ENCODE measurements at places on chromosomes 16 and 17.

- DNase-seq: no peak
Measured at GRCh38 chr16:65716737-65717700, 595.2 kb upstream of the CDH11 start.

DNA sequence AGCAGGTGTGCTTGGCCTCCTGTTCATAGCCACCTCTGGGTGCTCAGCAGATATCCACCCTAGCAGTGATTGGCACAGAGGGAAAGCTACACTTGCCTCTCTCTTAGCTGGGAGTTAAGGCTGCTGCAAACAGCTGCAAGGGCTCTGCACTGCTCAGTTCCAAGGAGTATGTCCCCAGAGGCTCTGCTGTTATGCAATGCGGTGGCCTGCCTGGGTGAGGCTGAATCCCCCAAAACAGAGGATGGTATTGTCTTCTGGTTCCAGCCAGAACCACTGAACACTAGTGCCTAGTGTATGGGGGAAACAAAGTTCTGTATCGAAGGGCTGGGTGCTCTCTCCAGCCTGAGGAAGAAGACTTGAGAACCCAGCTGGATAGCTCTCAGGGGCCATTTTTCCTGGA is 16.8 kb downstream of the TMEM94 start:
- DNase-seq: no peak

DNA sequence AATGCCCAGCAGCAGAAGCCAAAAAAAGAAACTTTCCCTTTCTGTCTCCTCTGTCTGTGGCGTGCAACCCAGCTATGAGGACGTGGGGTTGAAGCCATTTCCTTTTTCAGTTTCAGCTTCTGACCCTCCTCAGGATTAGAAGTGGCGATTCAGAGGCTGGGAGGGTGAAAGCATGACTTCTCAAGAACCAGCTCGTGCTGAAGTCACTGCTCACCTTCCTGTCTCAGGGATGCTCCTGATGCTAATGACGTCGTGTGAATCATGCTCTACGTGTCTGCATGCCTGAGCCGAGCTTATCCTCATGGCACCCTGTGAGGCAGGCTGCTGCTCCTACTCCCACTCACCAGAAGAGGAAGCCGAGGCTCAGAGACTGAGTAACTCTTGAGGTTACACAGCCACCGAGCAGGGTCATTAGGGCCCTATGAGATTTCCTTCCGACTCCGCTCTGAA is 5.7 kb upstream of the LPO start:
- DNase-seq: peak; percentile 80

DNA sequence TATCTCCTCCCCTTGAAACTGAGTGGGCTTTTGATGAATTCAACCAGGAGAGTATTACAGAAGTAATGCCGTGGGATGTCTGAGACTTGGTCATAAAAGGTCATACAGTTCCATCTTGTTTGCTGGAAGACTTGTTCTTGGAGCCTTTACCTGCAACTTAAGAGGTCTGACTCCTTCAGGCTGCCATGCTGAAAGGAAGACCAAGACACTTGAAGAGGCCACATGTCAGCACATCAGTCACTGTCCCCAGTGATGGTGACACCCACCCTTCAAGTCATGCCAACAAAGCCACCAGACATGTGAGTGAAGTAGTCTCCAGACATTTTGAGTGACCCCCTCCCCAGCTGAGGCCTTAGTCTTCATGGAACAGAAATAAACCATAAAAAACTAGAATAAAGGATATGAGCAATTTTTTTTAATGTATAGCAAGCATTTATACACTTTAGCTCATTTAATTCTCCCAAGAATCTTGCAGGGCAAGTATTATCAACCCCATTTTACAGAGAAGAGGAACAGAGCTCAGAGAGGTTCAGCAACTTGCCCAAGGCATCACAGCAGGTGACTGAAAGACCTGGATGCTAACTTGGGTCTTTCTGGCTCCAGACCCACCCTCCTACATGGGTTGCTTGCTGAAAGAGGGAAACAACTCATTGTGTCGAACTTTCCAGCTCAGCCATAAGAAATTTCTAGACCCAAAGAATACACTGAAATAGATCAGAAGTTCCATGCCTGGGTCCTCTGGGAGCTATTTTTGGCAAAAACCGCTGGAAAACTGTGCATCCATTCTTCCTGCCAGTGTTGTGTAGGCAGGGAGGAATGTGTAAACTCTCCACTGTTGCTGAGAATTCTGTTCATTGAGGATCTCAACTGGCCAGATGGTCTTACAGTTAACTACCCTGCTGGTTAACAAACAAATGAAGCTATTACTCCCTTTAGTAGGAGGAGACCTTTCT is 38.1 kb downstream of the SOCS1 start:
- no peak for DNase-seq

DNA sequence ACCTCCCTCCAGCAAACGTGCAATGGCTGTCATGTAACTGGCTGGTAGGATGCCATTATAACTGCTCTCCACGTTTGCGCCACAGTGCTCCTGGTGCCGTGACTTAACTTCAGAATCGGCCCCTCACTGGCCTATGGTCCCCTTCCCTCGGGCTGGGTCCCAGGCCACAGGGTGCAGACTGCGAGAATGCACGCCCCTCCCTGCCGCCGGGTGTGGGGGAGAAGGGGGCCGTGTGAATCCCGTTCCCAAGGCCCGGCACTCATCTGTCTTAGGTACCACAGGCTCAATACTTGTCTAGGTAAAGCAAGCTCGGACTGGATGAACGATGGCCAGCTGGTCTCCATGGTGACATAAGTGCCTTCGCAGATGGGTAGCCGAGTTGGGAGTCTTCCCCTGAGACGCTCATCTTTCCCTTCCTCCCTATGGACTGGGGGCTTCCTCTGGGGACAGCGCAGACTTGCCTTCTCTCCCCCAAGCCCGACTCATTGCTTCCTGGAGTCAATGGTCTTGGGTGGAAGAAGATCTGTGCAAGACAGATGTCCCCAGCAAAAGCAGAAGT is 37.8 kb downstream of the TIMM22 start:
- DNase-seq: no peak

- no peak for DNase-seq
Measured at GRCh38 chr17:11244776-11245175, 3.8 kb downstream of the SHISA6 start.

- DNase-seq: no peak
Measured at GRCh38 chr17:20995873-20996723, 46.7 kb downstream of the USP22 start.

DNA sequence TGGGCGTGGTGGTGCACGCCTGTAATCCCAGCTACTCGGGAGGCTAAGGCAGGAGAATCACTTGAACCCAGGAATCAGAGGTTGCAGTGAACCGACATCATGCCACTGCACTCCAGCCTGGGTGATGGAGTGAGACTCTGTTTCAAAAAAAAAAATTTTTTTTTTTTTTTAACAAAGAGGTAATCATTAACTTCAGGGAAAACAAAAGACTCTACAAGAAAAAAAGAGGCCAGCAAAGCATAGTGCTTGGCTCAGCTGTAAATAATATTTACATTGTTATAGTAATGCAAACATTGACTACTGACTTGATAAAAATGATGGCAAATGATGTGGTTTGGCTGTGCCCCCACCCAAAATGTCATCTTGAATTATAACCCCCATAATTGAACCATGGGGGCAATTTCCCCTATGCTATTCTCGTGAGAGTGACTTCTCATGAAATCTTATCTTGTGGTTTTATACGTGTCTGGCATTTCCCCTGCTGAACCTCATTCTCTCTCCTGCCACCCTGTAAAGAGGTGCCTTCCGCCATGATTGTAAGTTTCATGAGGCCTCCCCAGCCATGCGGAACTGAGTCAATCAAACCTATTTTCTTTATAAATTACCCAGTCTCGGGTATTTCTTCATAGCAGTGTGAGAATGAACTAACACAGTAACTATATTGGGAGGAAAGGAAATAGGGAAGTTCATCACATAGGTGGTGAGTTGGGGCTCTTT is 12.7 kb upstream of the SSTR2 start:
- DNase-seq: no peak

DNA sequence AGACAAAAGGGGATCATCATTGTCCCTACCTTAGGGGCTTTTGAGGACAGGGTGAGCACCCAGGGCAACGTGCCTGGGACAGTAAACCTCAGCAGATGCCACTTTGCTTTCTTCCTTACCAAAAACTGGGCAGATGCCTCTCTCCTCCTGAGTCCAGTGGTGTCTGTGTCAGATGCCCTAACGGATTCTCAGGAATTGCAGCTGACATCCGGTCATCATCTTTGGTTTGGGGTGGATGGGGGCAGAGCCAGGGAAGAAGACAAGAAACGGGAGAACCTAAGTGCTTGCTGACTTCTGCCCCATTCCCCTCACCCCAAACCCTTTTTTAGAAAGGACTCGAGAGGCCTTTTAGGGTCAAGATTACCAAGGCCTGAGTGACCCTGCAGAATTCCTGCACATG is 187.5 kb downstream of the MSI2 start:
- DNase-seq: no peak

- DNase-seq: peak; percentile 93
Measured at GRCh38 chr17:76014100-76014924, 12.8 kb downstream of the EVPL start.

- DNase-seq: no peak
Measured at GRCh38 chr17:30552994-30553566, 75.9 kb downstream of the GOSR1 start.

- no peak for DNase-seq
Measured at GRCh38 chr17:3968886-3969524, 4.8 kb upstream of the ATP2A3 start.

DNA sequence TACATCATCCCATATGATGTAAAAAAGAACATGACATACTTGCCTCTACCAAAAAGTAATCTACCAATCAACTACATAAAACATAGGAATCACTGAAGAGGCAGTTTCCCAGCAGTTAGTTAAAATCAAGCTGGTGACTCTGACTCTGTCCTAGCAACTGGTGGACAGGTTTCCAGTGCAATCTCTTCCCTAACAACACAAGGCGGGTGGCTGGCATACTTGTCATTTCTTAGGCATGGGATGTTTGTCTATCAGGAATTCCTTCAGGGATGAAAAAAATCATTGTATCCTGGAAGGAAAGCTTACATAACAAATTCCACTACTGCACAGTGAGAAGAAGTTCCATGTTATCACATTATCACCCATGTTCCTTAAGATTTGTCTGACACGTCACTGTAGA is 50.9 kb downstream of the HELZ start:
- DNase-seq: peak; percentile 44

- no peak for DNase-seq
Measured at GRCh38 chr16:48504216-48504615, 105.8 kb downstream of the N4BP1 start.

DNA sequence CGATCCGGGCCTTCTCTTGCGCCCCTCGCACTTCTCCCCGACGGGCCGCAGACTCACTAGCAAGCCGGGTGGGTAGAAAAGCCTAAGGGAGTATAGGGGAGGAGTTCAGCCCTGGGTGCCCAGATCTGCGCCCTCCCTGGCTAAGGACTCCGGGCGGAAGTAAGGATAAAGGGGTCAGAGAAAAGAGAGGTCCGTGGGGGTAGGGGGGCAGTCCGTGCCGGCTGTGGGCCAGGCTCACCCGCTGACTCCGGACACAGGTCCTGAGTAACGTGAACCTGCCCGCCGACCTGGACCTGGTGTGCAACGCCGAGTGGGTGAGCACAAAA is 1.8 kb downstream of the NAGS start:
- DNase-seq: no peak

Measured in urothelium cell line (cell line).